ENCODE measurements at places on chromosomes 11 and 22. TPM values are rescaled to one million over a fixed set of nuclear protein-coding genes. Genes with fewer than 3 reads are reported as not detected.

DNA sequence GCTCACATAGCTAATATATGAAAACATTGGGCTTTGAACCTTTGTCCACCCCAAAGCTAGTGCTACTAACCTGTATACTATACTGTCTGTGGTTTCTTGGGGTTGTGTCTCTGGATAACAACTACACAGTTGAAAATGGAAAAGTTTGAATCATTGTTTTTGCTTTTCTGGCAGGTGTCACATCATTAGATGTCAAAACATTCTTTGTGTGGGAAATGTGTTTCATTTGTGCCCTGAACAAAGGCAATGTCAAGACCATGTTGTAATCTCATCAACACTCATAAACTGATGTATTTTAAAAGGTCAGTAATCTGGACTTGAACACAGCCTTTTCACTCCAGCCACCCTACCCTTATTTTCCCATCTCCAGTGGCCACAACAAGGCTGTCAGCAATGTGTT lies 16.5 kb downstream of the SYT13 start:
- no peak for DNase-seq

GRCh38 chr22:25071720-25072119 lies 119.2 kb downstream of the KIAA1671 start:
- no peak for DNase-seq

GRCh38 chr11:18468961-18469360 lies 13.3 kb downstream of the LDHAL6A start:
- DNase-seq, result no peak

GRCh38 chr11:111259896-111260295 lies 14.4 kb downstream of the POU2AF2 start:
- DNase-seq, result no peak

The GSTT2 gene
- total RNA-seq, result not detected

DNA sequence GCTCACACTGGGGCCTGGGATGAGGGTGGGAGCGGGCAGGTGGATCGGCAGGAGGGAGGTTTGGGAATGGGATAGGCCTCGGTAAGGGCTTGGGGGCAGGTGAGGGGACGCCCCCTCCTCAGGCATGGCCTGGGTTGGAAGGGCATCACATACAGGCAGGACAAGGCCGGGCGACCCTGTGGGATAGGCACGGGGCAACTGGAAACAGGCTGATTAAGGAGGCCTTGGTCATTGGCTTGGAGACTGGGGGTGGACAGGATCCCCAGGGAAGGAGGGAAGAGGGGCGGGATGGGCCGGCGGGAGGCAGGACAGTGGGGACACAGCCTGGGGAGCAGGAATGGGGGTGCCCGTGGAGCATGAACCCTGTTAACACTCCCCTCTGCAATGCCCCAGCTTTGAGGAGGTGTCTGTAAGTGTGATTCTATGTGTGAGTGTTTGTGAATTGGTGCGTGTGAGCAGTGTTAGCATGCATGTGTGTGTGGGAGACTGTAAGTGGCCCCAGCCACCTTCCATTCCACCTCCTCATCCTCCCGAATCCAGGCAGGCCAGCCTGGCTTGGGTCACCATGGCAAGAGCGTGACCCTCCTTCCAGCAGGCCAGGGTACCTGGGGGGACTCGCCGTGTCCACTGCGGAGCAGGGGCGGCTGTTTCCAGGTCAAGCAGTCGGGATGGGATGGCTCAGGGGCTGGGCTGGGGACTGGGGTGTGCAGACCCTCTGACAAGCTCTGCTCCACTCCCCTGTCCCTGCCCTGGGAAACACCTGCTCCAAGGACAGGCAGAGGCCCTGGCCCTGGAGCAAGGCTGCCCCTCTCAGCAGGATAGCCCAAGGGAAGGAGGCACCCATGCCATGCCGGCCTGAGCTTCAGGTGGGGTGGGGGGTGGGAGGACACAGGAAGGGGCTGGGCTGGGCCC lies 3.4 kb upstream of the PIM3 start:
- no peak for DNase-seq

DNA sequence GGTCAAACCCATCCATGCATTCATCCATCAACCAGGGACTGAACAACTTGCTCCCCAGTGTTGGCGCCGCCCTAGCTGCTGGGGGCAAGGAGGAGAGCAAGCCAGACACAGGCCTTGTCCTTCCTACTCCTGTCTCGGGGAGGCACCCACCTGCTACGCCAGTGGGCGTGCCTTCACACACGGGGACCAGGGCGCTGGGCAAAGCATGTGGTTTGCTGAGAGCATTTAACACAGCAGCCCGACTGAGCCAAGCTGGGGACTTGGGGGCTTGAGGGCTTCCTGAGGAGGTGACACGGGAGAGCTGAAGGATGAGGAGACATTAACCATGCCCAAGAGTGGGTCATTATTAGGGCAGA lies 30.6 kb downstream of the CACNA1I start:
- no peak for DNase-seq

The PGM2L1 gene
- 1.5 TPM for total RNA-seq

- no peak for DNase-seq
Measured at GRCh38 chr22:48368975-48369525, 1458.6 kb downstream of the BRD1 start.

DNA sequence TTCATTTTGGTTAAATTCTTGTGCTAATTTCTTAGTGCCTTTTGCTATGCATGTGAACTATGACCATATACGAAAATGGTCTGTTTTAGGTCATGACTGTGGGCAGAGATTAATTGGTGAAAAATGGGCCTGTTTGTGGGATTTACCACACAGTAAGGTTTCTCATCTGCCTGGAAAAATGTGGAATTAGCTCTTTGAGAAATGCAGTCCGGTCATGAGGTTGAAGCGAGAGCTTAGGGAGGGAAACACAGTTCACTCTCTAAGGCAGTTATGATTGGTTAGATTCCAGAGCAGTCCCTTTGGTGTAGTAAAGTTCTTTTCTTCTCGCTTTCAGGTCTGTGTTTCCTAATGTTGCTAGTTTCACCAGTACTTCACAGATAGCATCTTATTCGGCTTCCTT lies 1.2 kb upstream of the PDE3B start:
- DNase-seq, result no peak

GRCh38 chr11:78808923-78809322 lies 234.3 kb upstream of the NARS2 start:
- no peak for DNase-seq

GRCh38 chr22:28670756-28671155 lies 8.9 kb downstream of the TTC28 start:
- DNase-seq, result no peak

GRCh38 chr22:49621601-49622210 lies 206.0 kb downstream of the BRD1 start:
- DNase-seq, result no peak

The SCO2 gene
- not detected for total RNA-seq

The FAM227A gene
- 0.56 TPM for total RNA-seq

DNA sequence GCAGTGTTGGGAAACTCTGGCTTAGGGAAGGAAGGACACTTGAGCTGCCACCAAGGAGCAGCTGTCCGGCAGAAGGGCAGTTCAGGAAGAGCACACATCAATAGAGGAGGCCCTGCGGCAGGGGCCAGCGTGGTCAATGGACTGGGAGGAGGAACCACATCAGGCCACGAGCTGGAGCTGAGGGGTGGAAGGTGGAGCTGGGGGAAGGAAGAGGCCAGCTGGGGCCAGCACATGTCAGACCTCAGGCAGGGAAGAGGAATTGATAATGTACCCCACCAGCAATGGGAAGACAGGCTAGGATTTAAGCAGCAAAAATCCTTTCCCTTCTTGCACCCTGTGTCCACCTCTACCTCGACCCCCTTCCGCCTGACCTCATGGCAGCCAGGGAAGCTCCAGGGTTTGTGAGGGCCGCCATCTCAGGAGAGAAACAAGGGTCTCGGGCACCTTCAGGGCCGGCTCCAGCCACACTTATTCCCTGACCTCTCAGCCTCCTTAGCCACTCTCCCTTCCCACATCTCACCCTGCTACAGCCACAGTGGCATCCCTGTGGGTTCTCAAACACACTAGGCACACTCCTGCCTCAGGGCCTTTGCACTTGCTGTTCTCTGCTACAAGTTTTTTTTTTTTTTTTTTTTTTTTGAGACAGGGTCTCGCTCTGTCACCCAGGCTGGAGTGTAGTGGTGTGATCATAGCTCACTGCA lies 157.8 kb upstream of the GRK3 start:
- no peak for DNase-seq

- no peak for DNase-seq
Measured at GRCh38 chr11:31656051-31656450, 146.5 kb downstream of the ELP4 start.

- peak; percentile 79 for DNase-seq
Measured at GRCh38 chr11:3153291-3153861, 11.7 kb downstream of the OSBPL5 start.
